ENCODE measurements at places on chromosomes 3 and 15.

DNA sequence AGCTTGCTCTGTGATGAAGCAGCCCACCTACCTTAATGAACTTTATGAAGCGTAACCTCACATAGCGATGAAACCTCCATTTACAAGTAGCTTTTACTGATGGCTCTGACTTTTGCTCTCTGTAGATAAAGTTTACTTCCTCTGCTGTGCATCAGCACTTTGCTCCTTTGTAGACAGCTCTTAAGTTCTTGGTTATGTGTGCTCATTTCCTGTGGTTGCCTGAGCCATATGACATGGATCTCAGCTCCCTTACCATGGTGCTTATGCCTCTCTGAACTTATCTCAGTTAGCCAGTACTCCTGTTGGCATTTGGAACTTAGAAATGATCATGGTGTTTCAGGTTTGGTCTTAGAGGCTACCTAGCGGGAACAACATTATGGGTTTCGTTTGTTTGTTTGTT, 7.8 kb downstream of the MFSD1 start:
- no peaks in the 10 kb centered on the region for H3K27me3 ChIP-seq
- H3K27ac ChIP-seq = no peak overlapping the region
- peaks cover 8% of the 10 kb centered on the region for H3K4me1 ChIP-seq
- H3K36me3 ChIP-seq = peaks cover 49% of the 10 kb centered on the region
- no peak overlapping the region for H3K4me3 ChIP-seq

GRCh38 chr3:105499961-105500360, 133.3 kb downstream of the ALCAM start:
- no peak overlapping the region for H3K4me3 ChIP-seq
- H3K36me3 ChIP-seq = no peaks in the 10 kb centered on the region
- no peaks in the 10 kb centered on the region for H3K27me3 ChIP-seq

DNA sequence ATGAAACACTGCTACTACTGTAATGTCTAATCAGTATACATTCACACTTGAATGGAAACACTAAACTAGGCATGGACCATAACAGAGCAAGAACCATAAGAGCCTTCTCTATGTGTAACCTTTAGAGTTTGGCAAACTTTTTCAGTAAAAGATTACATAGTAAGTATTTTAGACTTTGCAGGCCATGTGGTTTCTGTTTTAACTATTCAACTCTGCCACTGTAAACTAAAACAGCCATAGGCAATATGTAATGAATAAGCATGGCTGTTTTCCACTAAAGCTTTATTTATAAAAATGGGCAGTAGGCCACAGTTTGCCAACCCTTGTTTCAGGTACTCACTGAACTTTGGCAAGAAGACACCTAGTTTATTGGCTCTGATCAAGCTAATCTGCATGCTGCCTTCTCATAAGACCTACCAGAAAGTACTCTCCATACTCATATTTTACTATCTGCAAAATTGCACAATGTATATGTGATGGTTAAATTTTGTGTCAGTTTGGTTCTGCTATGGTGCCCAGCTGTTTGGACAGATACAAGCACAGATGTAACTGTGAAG, 46.0 kb downstream of the UACA start:
- no peaks in the 10 kb centered on the region for H3K4me1 ChIP-seq
- no peaks in the 10 kb centered on the region for H3K27me3 ChIP-seq
- no peak overlapping the region for H3K27ac ChIP-seq
- H3K4me3 ChIP-seq = no peak overlapping the region

DNA sequence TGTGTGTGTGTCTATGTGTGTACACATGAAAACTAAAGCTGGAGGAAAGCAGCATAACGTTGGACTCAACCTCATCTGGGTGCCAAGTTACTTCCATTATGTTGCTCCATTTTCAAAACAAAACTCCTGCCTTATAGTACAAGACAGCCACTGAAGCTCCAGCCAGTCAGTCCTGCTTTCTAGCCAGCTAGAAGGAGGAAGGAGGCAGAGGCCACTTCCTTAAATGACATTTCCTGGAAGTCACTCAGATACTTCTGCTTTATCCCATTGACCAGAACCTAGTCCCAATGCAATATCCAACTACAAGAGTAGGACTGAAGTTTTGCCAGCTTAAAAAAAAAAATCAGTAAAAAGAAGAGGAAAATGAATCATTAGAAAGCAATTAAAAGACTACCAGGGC, 31.7 kb downstream of the CADPS start:
- H3K4me3 ChIP-seq = no peak overlapping the region
- H3K36me3 ChIP-seq = no peaks in the 10 kb centered on the region
- no peaks in the 10 kb centered on the region for H3K4me1 ChIP-seq
- DNase-seq = no peak
- no peaks in the 10 kb centered on the region for H3K27me3 ChIP-seq
- H3K27ac ChIP-seq = no peak overlapping the region

DNA sequence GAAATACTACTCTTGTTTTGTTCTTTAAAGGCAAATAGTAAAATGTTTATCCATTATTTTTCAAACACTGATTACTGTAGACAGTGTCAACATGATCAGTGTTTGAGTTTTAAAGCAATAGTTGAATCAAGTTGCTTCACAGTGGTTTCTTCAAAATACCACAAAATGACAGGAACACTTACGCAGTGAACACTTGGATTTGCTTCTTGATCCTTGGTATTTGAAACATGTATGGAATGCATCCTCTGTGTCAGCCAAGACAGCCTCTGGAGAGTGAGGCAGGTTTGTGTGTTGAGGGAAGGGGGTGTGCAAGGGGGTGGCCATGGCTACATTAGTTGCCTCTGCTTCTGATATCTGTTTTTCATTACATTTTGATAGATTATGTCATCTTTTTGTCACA, 413.0 kb downstream of the RBMS3 start:
- no peaks in the 10 kb centered on the region for H3K36me3 ChIP-seq
- no peaks in the 10 kb centered on the region for H3K27me3 ChIP-seq
- no peak overlapping the region for H3K4me3 ChIP-seq
- DNase-seq = no peak

- no peaks in the 10 kb centered on the region for H3K36me3 ChIP-seq
- peaks cover 28% of the 10 kb centered on the region for H3K4me1 ChIP-seq
- H3K4me3 ChIP-seq = no peak overlapping the region
Observed at GRCh38 chr3:60000311-60001105, 950.7 kb upstream of the CFAP20DC start.

DNA sequence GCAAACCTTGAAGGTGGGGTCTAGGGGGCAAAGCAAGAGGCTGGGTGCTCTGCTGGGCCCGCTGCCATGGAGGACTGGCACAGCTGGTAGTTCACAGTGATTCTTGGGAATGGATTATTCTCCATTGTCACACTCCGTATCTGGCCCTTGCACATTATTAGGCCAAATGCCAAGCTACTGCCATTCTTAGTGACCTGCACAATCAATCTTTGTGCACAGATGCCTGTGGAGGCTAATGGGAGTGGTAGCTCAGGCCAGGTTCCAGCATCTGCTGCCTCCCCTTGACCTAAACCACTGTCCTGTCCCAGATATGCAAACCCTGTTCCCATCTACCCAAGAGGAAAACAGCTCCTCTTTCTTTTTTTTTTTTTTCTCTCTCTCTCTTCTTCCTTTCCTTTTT, 67.5 kb downstream of the TIPARP start:
- no peak overlapping the region for H3K27ac ChIP-seq
- no peaks in the 10 kb centered on the region for H3K4me1 ChIP-seq
- H3K36me3 ChIP-seq = no peaks in the 10 kb centered on the region
- no peaks in the 10 kb centered on the region for H3K27me3 ChIP-seq

- no peaks in the 10 kb centered on the region for H3K4me1 ChIP-seq
- no peaks in the 10 kb centered on the region for H3K27me3 ChIP-seq
- no peak overlapping the region for H3K27ac ChIP-seq
- DNase-seq = no peak
- no peak overlapping the region for H3K4me3 ChIP-seq
- H3K36me3 ChIP-seq = no peaks in the 10 kb centered on the region
Observed at GRCh38 chr3:82568776-82569338, 807.4 kb upstream of the GBE1 start.

DNA sequence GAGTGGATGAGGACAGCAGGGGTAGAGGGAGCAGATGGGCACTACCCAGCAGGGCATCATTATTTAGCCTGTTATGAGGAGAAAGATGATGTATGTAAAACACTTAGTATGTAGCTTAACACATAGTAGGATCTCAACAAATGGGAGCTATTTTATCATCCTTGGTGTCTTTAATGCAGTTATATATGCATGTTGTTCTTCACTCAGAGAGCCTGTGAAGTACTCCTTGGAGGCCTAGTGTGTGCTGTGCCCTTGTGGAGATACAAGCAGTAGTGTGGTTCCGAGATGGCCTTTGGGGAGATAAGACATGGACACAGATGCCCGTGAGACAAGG, 124.2 kb downstream of the LIPC start:
- H3K27ac ChIP-seq = no peak overlapping the region
- H3K36me3 ChIP-seq = no peaks in the 10 kb centered on the region
- no peaks in the 10 kb centered on the region for H3K4me1 ChIP-seq
- DNase-seq = no peak
- H3K4me3 ChIP-seq = no peak overlapping the region
- no peaks in the 10 kb centered on the region for H3K27me3 ChIP-seq

DNA sequence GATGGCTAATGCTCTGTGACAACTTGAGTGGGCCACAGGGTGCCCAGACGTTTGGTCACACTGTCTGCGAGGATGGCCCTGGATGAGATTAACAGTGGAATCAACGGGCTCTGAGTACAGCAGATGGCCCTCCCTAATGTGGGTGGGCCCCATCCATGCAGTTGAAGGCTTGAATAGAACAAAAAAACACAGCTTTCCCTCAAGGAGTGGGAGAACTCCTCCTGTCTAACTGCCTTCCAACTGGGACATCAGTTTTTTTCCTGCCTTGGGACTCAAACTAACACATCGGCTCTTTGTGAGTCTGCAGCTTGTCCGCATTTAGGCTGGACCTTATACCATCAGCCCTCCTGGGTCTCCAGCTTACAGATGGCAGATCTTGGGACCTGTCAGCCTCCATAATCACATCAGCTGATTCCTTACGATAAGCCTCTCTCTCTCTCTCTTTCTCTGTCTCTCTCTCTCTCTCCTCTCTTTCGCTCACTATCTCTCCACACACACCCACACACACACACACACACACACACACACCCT, 20.8 kb downstream of the FAM174B start:
- H3K27ac ChIP-seq = no peak overlapping the region
- H3K27me3 ChIP-seq = no peaks in the 10 kb centered on the region
- H3K36me3 ChIP-seq = no peaks in the 10 kb centered on the region
- H3K4me1 ChIP-seq = no peaks in the 10 kb centered on the region
- H3K4me3 ChIP-seq = no peak overlapping the region

DNA sequence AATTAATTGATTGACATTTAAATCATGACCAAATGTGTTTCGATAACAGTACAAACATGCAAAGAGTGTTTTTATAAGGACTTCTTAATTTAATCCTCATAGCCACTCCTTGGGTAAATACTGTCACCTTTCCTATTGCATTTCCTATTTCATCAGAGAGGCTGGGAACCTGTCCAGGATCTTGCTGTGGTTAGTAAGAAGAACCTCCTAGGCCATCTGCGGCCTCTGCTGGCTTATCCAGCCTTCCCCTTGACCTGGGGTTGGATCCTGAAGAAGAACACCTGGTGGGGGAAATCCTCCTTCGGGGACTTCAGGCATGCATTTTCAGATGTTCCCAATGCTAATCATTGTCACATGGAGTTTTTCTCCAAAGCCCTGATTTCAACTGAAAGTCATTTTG, 25.5 kb downstream of the GLDN start:
- no peaks in the 10 kb centered on the region for H3K4me1 ChIP-seq
- no peak overlapping the region for H3K4me3 ChIP-seq
- no peak overlapping the region for H3K27ac ChIP-seq
- no peak for DNase-seq

GRCh38 chr15:69994429-69995205, 103.1 kb downstream of the TLE3 start:
- no peaks in the 10 kb centered on the region for H3K27me3 ChIP-seq
- no peak overlapping the region for H3K4me3 ChIP-seq
- no peaks in the 10 kb centered on the region for H3K36me3 ChIP-seq
- no peak for DNase-seq
- no peaks in the 10 kb centered on the region for H3K4me1 ChIP-seq

DNA sequence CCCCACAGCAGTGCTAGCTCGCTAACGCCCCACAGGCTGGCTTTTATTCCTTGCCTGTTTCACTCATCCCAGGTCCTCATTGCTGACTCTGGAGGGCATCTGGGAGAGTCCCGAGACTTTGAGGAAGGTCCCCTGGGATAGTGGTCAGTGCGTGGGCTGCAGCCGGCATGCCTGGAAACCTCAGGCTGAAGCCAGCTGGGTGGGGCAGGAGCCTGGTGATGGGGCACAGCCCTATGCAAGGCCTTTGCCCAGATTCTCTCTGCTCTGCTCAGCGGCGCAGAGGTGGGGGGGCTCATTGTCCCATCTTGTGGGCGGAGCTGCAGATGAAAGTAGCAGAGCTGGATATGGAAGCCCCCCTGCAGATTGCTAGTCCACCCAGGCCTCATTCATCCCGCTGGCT, 55.7 kb upstream of the SMAD6 start:
- H3K4me3 ChIP-seq = no peak overlapping the region
- H3K36me3 ChIP-seq = no peaks in the 10 kb centered on the region
- H3K27me3 ChIP-seq = no peaks in the 10 kb centered on the region
- H3K27ac ChIP-seq = no peak overlapping the region
- no peak for DNase-seq

DNA sequence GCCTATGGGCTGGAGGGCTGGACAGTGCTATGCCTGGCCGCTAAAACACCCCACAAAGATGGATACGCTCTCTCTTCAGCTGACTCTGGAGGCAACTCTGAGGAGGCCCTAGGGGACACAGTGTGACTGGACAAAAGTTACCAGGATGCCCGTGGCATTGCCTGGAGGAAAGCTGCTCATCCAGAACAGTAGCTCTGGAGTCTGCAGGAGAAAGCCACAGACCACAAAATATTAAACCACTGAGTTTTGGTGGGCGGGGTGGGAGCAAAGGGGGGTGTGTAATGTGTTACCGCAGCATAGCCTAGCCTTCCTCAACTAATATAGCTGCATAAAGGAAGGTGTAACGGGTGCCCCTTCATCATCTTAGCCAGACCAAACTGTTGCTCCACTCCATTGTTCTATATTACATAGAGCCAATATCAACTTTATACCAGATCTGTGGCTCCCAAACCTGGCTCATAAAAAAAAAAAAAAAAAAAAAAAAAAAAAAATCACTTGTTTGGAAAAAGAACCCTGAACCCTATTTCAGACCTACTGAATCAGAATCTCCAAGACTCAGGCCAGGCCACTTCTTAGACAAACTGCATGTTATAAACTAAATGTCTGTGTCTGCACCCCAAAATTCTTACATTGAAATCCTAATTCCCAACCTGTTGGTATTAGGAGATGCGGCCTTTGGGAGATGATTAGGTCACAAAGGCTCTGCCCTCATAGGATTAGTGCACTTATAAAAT, 132.6 kb downstream of the TNIK start:
- no peaks in the 10 kb centered on the region for H3K27me3 ChIP-seq
- H3K4me3 ChIP-seq = no peak overlapping the region
- no peak overlapping the region for H3K27ac ChIP-seq
- peaks cover 49% of the 10 kb centered on the region for H3K4me1 ChIP-seq
- H3K36me3 ChIP-seq = no peaks in the 10 kb centered on the region
- DNase-seq = no peak

All from CD4-positive, alpha-beta memory T cell (primary cell).